ENCODE measurements at places on chromosomes 11 and 22.
A peak's percentile ranks its signal among the peaks of the same experiment; 100 is the strongest.

DNA sequence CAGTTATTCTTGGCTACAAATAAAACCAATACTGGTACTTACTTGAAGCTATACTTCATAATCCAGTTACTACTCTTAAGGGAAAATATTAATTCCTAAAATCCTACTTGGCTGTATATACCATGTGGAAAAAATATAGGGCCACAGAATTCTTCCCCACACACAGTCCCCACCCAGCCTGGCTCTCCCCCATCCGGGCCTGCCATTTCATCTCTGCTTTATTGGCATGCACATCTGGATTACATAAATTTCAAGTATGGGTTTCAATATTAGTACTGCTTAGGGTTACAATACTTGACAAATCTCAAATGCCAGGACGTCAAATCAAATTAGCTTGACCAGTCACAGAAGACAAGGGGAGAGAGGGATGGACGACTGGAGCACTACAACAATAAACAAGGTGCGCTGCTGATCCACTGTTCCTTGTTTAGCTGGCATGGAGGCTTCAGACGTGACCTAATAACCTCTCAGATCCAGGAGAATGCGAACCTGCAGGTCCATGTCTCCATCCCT, 81.4 kb downstream of the ABTB2 start:
- no peak overlapping the region for H3K4me3 ChIP-seq
- H3K27me3 ChIP-seq = no peaks in the 10 kb centered on the region
- H3K36me3 ChIP-seq = no peaks in the 10 kb centered on the region
- H3K4me1 ChIP-seq = no peaks in the 10 kb centered on the region
- no peak overlapping the region for H3K27ac ChIP-seq

DNA sequence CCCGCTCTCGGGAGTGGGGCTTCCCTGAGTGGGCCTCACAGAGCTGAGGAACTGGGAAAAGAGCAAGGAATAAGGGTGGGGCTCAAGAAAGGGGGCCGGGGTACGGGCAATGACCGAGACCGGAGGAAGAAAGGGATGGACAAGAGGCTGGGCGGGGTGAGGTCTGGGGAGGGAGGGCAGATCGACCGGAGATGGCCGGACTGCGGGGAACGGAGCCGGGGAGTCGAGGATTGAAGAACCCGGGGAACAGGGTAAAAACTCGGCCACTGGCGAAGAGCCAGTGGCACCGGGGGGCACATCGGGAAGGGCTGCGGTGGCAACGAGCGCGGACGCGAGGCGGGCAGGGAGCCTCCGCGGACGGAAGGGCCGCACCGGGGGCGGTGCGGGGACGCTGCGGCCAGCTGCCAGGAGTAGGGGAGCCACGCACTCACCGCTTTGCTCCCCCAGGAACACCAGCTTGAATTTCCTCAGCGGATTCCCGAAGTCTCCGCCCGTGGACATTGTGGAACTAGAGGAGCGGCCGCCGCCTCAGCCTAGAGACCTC, 667 bp downstream of the RAB6A start:
- H3K27ac ChIP-seq = peak overlapping the region; percentile 33
- H3K27me3 ChIP-seq = no peaks in the 10 kb centered on the region
- peaks cover 5% of the 10 kb centered on the region for H3K4me1 ChIP-seq
- no peaks in the 10 kb centered on the region for H3K36me3 ChIP-seq

GRCh38 chr22:25497181-25497641, 67.3 kb upstream of the GRK3 start:
- H3K4me1 ChIP-seq = peaks cover 26% of the 10 kb centered on the region
- H3K27me3 ChIP-seq = no peaks in the 10 kb centered on the region
- no peaks in the 10 kb centered on the region for H3K36me3 ChIP-seq
- H3K4me3 ChIP-seq = no peak overlapping the region

DNA sequence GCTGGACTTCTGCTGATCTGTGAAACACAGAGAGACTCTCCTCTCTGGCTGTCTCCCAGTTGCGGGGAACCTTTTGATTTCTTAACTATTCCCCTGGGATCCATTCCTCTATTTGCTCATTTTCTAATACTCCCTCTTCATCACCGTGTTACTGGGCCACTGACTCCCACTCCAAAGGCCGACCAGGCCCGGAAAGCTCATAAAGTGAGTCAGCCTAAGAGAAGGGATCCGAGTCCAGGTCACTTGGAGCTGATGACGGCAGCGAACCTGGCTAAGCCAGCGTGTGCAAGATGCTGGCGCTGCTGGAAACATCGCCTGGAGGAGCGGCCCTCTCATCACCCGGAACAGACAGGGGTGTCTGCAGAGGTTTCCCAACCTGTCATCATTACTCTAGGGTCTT, 112.8 kb downstream of the FBXO7 start:
- H3K27me3 ChIP-seq = no peaks in the 10 kb centered on the region
- no peak overlapping the region for H3K4me3 ChIP-seq
- no peaks in the 10 kb centered on the region for H3K4me1 ChIP-seq

GRCh38 chr22:33023153-33023827, 34.9 kb downstream of the SYN3 start:
- no peaks in the 10 kb centered on the region for H3K4me1 ChIP-seq
- no peaks in the 10 kb centered on the region for H3K36me3 ChIP-seq
- H3K4me3 ChIP-seq = no peak overlapping the region
- no peaks in the 10 kb centered on the region for H3K27me3 ChIP-seq
- no peak for DNase-seq
- H3K27ac ChIP-seq = no peak overlapping the region

DNA sequence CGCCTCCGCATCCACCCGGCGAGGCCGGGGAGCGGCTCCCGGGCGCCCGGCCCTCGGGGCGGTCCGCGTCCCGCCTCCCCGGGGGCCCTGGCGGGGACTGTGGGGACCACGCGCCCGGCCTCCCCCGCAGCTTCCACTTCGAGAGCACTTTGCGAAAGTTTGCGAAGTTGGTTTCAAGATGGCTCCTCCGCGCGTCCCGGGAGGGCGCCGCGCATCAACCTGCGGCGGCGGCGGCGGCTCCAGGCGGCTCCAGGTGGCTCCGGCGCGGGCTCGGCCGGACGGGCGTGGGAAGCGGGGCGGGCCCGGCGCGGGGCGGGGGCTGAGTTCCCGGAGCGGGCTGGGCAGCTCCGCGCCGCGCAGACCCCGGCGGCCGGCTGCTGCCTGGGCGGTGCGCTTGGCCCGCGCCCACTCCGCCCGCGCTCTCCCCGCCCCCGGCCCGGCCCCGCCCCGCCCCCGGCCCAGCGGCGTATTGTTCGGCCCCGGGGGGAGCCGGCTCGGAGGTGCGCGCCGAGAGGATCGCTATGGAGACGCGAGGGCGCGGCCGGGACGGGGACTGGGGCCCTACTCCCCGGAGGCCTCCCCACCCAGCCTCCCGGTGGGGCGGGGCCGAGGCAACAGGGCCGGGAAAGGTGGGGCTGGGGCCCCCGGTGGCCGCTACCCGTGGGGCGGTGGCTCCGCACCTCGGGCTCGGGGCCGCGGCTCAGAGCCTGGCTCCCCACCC, at the start of gene CELSR1:
Gene CELSR1, minus strand, starts transcription at position 396 of the 721 bp plus-strand sequence. CDS start 450 bp downstream, outside the sequence.
- H3K27ac ChIP-seq = no peak within 1 kb of the TSS
- peaks cover 36% of the 10 kb centered on the region for H3K27me3 ChIP-seq
- H3K4me1 ChIP-seq = no peaks in the 10 kb centered on the region
- DNase-seq = peak; percentile 63

DNA sequence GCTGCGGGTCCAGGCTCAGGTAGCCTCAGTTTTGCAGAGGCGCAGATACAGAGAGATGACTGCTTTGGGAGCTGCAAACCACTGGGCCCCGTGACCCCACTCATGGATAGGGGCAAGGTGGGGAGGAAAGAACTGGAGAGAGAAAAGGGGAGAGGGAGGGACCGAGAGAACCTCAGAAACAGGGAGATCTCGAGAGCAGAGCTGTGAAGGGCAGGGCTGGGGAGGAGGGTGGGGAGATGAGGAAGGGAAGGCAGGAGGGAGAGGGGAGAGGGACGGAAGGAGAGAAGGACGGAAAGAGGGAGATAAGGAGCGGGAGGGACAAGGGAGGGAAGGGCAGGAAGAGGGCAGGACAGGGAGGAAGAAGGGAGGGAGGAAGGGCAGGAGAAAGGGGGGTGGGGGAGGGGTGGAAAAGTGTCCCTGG, 46.3 kb downstream of the IGLL1 start:
- DNase-seq = no peak
- H3K36me3 ChIP-seq = no peaks in the 10 kb centered on the region
- no peak overlapping the region for H3K4me3 ChIP-seq
- H3K4me1 ChIP-seq = peaks cover 43% of the 10 kb centered on the region
- H3K27me3 ChIP-seq = no peaks in the 10 kb centered on the region

GRCh38 chr11:99534812-99535211, 514.1 kb downstream of the CNTN5 start:
- H3K27me3 ChIP-seq = no peaks in the 10 kb centered on the region
- H3K27ac ChIP-seq = no peak overlapping the region
- DNase-seq = no peak
- no peak overlapping the region for H3K4me3 ChIP-seq

- no peak overlapping the region for H3K4me3 ChIP-seq
- no peak overlapping the region for H3K27ac ChIP-seq
- no peaks in the 10 kb centered on the region for H3K27me3 ChIP-seq
- DNase-seq = no peak
These were observed 15.5 kb upstream of the ZBTB44 start for GRCh38 chr11:130330101-130330684.

GRCh38 chr11:122721201-122721963, 65.9 kb downstream of the UBASH3B start:
- no peak overlapping the region for H3K4me3 ChIP-seq
- DNase-seq = no peak
- peaks cover 43% of the 10 kb centered on the region for H3K4me1 ChIP-seq
- H3K36me3 ChIP-seq = no peaks in the 10 kb centered on the region
- no peaks in the 10 kb centered on the region for H3K27me3 ChIP-seq

GRCh38 chr11:128235958-128236357, 351.4 kb downstream of the ETS1 start:
- no peak overlapping the region for H3K4me3 ChIP-seq
- no peaks in the 10 kb centered on the region for H3K27me3 ChIP-seq
- DNase-seq = peak; percentile 95
- H3K27ac ChIP-seq = peak overlapping the region; percentile 27
- H3K4me1 ChIP-seq = peaks cover 22% of the 10 kb centered on the region

- H3K4me3 ChIP-seq = no peak overlapping the region
- no peak for DNase-seq
- H3K27ac ChIP-seq = no peak overlapping the region
- H3K36me3 ChIP-seq = no peaks in the 10 kb centered on the region
These were observed 22.5 kb downstream of the C22orf31 start for GRCh38 chr22:29039148-29039547.

DNA sequence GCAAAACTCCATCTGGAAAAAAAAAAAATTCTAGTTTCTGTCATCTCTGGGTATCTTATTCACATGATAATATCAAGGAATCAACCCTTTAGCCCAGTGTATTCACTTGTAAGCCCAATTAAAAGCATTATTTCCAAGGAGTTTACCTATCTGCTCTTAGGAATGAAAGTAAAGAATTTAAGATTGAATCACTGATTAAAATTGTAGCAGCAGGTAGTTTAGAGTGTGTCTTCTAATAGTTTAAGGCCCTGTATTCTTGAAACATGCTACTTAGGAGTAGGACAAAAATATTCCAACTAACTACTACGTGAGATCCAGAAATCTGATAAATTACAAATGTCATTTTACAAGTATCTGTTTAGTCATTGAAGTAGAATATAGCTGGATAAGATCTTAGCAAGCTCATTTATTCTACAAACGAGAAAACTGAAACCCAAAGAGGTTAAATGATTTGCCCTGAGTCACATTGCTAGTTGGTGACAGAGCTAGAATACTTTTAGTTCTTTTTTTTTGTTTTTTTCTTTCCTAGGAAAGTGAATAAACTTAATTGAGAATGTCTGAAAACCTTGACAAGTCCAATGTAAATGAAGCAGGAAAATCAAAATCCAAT, 4.0 kb downstream of the TCP11L1 start:
- no peak for DNase-seq
- peaks cover 7% of the 10 kb centered on the region for H3K36me3 ChIP-seq
- H3K4me1 ChIP-seq = peaks cover 13% of the 10 kb centered on the region
- no peak overlapping the region for H3K4me3 ChIP-seq

DNA sequence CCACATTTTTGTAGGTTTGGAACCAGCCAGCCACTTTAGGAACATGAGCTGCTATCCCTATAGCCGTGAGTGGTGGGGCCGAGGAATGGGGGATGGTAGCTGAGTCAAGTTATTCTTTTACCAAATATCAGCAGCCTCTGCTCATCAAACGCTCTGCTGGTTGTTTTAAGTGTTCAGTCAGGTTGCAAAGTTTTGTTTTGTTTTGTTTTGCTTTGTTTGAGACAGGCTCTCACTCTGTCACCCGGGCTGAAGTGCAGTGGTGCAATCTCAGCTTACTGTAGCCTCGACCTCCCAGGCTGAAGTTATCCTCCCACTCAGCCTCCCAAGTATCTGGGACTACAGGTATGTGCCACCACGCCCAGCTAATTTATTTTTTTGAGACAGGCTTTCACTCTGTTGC, 14.4 kb downstream of the CABIN1 start:
- H3K4me1 ChIP-seq = peaks cover 8% of the 10 kb centered on the region
- no peak overlapping the region for H3K27ac ChIP-seq
- H3K4me3 ChIP-seq = no peak overlapping the region
- peaks cover 2% of the 10 kb centered on the region for H3K36me3 ChIP-seq
- DNase-seq = no peak

- peaks cover 18% of the 10 kb centered on the region for H3K4me1 ChIP-seq
- H3K4me3 ChIP-seq = no peak overlapping the region
- no peak for DNase-seq
These were observed 25.1 kb downstream of the RTN4RL2 start for GRCh38 chr11:57485217-57485990.

GRCh38 chr11:24664399-24664798, 167.5 kb downstream of the LUZP2 start:
- H3K27ac ChIP-seq = no peak overlapping the region
- no peaks in the 10 kb centered on the region for H3K27me3 ChIP-seq
- DNase-seq = no peak
- H3K4me1 ChIP-seq = no peaks in the 10 kb centered on the region
- H3K4me3 ChIP-seq = no peak overlapping the region

DNA sequence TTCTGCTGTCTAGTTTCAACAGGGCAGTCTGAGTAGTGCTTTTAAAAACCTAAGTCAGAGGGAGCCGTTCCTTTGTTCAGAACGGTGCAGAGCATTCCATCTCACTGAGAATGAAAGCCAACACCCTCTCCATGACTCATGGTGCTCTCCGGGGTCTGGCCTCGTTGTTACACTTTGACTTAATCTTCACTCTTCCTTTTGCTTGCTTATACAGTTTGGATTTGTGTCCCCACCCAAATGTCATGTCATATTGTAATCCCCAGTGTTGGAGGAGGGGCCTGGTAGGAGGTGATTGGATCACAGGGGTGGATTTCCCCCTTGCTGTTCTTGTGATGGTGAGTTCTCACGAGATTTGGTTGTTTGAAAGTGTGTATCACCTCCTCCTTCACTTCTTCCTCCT, 292.2 kb downstream of the ST3GAL4 start:
- no peaks in the 10 kb centered on the region for H3K4me1 ChIP-seq
- DNase-seq = no peak
- no peak overlapping the region for H3K4me3 ChIP-seq

- H3K27me3 ChIP-seq = no peaks in the 10 kb centered on the region
- peaks cover 25% of the 10 kb centered on the region for H3K36me3 ChIP-seq
- H3K4me3 ChIP-seq = no peak overlapping the region
- no peak for DNase-seq
- no peak overlapping the region for H3K27ac ChIP-seq
These were observed 58.1 kb downstream of the PPFIA1 start for GRCh38 chr11:70328556-70328955.

- no peak overlapping the region for H3K27ac ChIP-seq
- peak; percentile 94 for DNase-seq
- H3K27me3 ChIP-seq = peaks cover 2% of the 10 kb centered on the region
- H3K4me1 ChIP-seq = peaks cover 10% of the 10 kb centered on the region
- H3K4me3 ChIP-seq = no peak overlapping the region
These were observed 5.5 kb downstream of the TTC28 start for GRCh38 chr22:28674121-28674563.

- H3K4me3 ChIP-seq = no peak overlapping the region
- no peaks in the 10 kb centered on the region for H3K36me3 ChIP-seq
- DNase-seq = no peak
- no peaks in the 10 kb centered on the region for H3K4me1 ChIP-seq
- H3K27ac ChIP-seq = no peak overlapping the region
These were observed 507.6 kb downstream of the MIAT start for GRCh38 chr22:27164781-27165503.

Measured in common myeloid progenitor, CD34-positive (primary cell).